ENCODE measurements at places on chromosomes 4 and X. TPM values are rescaled to one million over a fixed set of nuclear protein-coding genes. Genes with fewer than 3 reads are reported as not detected.

ZDHHC9 gene
- 15.0 TPM for total RNA-seq

RAB9A gene
- 37.2 TPM for total RNA-seq

- no peak for DNase-seq
Measured at GRCh38 chrX:104254442-104255115, at the start of gene ESX1. TSS of gene ESX1 (minus strand) at chrX:104254933. CDS start at chrX:104254849, 84 bp downstream.

DNA sequence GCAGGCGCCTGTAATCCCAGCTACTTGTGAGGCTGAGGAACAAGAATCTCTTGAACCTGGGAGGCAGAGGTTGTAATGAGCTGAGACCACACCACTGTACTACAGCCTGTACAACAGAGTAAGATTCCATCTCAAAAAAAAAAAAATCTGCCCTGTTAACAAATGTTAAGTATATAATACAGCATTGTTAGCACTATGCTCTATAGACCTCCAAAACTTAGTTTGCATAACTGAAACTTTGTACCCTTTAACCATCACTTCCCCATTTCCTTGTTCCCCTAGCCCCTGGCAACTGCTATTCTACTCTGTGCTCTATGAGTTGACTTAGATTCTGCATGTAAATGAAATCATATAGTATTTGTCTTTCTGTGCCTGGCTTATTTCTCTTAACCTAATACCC, 76.7 kb downstream of the TAB3 start:
- DNase-seq: no peak

- DNase-seq: peak; percentile 11
Measured at GRCh38 chrX:9465380-9466123, 694 bp downstream of the TBL1X start.

GRCh38 chr4:41994461-41994985, 4.2 kb downstream of the SLC30A9 start:
- no peak for DNase-seq
